ENCODE measurements at places on chromosomes 3 and 15. TPM values are rescaled to one million over a fixed set of nuclear protein-coding genes. Genes with fewer than 3 reads are reported as not detected.

SYNPR gene
- total RNA-seq: not detected

RAB27A gene
- total RNA-seq: 16.9 TPM

ARID3B gene
- 35.2 TPM for total RNA-seq

GADL1 gene
- not detected for total RNA-seq

TMC3 gene
- not detected for total RNA-seq

HRG gene
- total RNA-seq: not detected

CELF6 gene
- total RNA-seq: 2.7 TPM

CTSH gene
- 5.0 TPM for total RNA-seq

FRMD5 gene
- not detected for total RNA-seq

ZNF80 gene
- total RNA-seq: 1.6 TPM

SLC9C1 gene
- total RNA-seq: not detected

RGMA gene
- total RNA-seq: 0.50 TPM

PPP1R14D gene
- total RNA-seq: not detected

SIDT1 gene
- total RNA-seq: 32.1 TPM

ARL13B gene
- total RNA-seq: 6.5 TPM

SNTN gene
- not detected for total RNA-seq

SPTBN5 gene
- total RNA-seq: 1.2 TPM

OXTR gene
- total RNA-seq: not detected

DOCK3 gene
- 2.8 TPM for total RNA-seq

SLC28A2 gene
- not detected for total RNA-seq

CAMKV gene
- not detected for total RNA-seq

NDUFAF3 gene
- 48.5 TPM for total RNA-seq

ARNT2 gene
- not detected for total RNA-seq

PRSS50 gene
- total RNA-seq: not detected

GDPGP1 gene
- 7.1 TPM for total RNA-seq

TOMM70 gene
- 27.7 TPM for total RNA-seq

TMA7 gene
- 279 TPM for total RNA-seq

GHRL gene
- total RNA-seq: not detected

CFAP100 gene
- not detected for total RNA-seq

IQCH gene
- total RNA-seq: 0.39 TPM

VGLL3 gene
- total RNA-seq: not detected

CP gene
- total RNA-seq: not detected

RBMS3 gene
- not detected for total RNA-seq

CPEB1 gene
- total RNA-seq: 0.53 TPM

GABRB3 gene
- not detected for total RNA-seq

PFN2 gene
- 18.3 TPM for total RNA-seq

ADAMTSL3 gene
- not detected for total RNA-seq

MCF2L2 gene
- total RNA-seq: 5.8 TPM

SERINC4 gene
- 0.44 TPM for total RNA-seq

TMEM207 gene
- not detected for total RNA-seq

LRRC31 gene
- total RNA-seq: not detected

GOLGA8F gene
- not detected for total RNA-seq

LEKR1 gene
- total RNA-seq: 1.8 TPM

SEMA5B gene
- not detected for total RNA-seq

Data from CD8-positive, alpha-beta T cell (primary cell).